ENCODE measurements at places on chromosomes 1 and 21. TPM values are rescaled to one million over a fixed set of nuclear protein-coding genes. Genes with fewer than 3 reads are reported as not detected.

Gene SLC25A34
- polyA plus RNA-seq: 0.54 TPM

Gene MTARC1
- 0.72 TPM for polyA plus RNA-seq

Gene CFHR1
- polyA plus RNA-seq: 0.33 TPM

Gene KCND3
- polyA plus RNA-seq: 2.2 TPM

Gene LIX1L
- polyA plus RNA-seq: 42.1 TPM

Gene E2F2
- 0.11 TPM for polyA plus RNA-seq

Gene ADCY10
- polyA plus RNA-seq: 0.02 TPM

Gene RAB4A
- polyA plus RNA-seq: 26.6 TPM

Gene SPRR4
- polyA plus RNA-seq: not detected

Gene RGSL1
- not detected for polyA plus RNA-seq

Gene NCF2
- polyA plus RNA-seq: 2.0 TPM

Gene TRIM17
- 0.33 TPM for polyA plus RNA-seq

Gene CELA3A
- not detected for polyA plus RNA-seq

Gene PPIE
- polyA plus RNA-seq: 66.1 TPM

Gene S100A12
- not detected for polyA plus RNA-seq

Gene BOLA1
- 21.0 TPM for polyA plus RNA-seq

Gene HEYL
- polyA plus RNA-seq: 0.50 TPM

Gene TRIM46
- polyA plus RNA-seq: 5.4 TPM

Gene OR2M3
- polyA plus RNA-seq: not detected

Gene AMY1B
- polyA plus RNA-seq: not detected

Gene ABL2
- polyA plus RNA-seq: 18.7 TPM

Gene FMO2
- 0.07 TPM for polyA plus RNA-seq

Gene SOAT1
- polyA plus RNA-seq: 12.3 TPM

Gene SPRR5
- not detected for polyA plus RNA-seq

Gene COG2
- polyA plus RNA-seq: 16.3 TPM

Gene OLIG2
- not detected for polyA plus RNA-seq

Measured in BJ (cell line).